ENCODE measurements at places on chromosomes 1 and 21.

DNA sequence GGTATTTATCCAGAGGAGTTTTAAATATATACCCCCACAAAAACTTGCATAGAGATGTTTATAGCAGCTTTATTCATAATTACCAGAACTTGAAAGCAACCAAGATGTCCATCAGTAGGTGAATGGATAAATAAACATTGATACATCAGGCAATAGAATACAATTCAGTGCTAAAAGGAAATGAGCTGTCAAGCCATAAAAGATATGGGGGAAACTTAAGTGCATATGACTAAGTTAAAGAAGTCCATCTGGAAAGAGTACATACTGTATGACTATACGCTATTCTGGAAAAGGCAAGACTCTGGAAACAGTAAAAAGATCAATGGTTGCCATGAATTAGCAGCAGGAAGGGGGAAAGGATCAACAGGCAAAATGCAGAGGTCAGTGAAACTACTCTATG is 366.7 kb downstream of the HHIPL2 start:
- DNase-seq, result no peak

DNA sequence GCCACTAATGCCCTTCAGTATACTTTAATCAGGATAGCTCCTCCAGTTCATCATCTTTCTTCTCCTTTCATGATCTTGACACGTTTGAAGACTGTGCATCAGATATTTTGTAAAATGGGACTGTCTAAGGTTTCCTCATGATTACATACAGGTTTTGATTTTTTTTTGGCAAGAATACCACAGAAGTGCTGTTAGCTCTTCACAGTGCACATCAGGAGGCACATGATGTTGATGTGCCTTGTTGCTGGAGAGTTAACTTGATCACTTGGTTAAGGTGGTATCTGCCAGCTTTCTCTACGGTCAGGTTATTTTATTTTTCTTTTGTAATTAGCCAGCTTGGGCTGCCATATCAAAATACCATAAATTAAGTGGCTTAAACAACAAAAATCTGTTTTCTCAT is 128.6 kb upstream of the IVNS1ABP start:
- no peak for DNase-seq

GRCh38 chr1:206709772-206710459 is 25.2 kb downstream of the MAPKAPK2 start:
- no peak for DNase-seq

GRCh38 chr1:9490605-9491339 is 48.5 kb upstream of the SLC25A33 start:
- peak; percentile 63 for DNase-seq

DNA sequence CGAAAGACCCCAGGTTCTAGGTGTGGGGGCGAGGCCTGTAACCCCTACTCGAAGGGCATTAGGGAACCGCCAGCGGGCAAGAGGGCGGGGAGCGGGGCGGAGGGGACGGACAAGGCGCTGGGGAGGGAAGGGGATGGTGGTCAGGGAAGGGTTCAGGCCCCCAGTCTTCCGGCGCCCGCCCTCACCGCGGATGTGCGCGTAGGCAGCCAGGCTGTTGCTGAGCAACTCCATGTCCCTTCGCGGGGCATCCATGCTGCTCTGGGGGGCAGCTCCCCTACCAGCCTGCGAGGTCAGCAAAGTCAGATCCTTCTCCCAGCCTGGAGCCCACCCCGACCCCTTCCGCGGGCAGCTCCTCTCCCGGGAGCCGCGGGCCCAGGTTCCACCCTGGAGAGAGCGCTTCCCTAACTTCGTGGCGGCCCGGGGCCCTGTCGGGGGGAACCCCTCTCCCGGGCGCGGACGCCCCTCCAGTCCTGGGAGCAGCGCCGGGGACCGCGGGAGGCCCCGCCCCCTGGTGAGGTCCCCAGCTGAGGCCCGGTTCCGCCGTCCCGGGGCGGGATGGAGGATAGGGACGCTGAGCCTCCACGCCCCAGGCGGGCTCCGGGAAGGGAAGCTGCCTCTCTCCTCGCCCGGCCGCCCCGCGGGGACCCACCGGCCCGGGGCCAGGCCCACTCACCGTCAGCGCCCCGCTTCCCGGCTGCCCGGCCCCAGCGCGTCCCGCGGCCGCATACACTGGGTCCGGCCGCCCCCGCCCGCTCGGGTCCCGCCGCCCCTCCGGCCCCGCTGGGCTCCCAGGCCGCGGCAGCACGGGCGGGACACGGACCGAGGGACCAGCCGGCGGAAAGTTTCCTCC is 434 bp downstream of the EVA1B start:
- no peak for DNase-seq

Data from stimulated activated CD8-positive, alpha-beta memory T cell treated with anti-CD3 and anti-CD28 coated beads, Interleukin-4, amount 100 ng/mL, for 1 hour (primary cell).